ENCODE measurements at places on chromosomes 12 and 14.

- no peak for DNase-seq
Measured at GRCh38 chr14:96077983-96078624, 38.9 kb downstream of the C14orf132 start.

GRCh38 chr12:13229504-13229903 is 33.0 kb downstream of the EMP1 start:
- DNase-seq: no peak

DNA sequence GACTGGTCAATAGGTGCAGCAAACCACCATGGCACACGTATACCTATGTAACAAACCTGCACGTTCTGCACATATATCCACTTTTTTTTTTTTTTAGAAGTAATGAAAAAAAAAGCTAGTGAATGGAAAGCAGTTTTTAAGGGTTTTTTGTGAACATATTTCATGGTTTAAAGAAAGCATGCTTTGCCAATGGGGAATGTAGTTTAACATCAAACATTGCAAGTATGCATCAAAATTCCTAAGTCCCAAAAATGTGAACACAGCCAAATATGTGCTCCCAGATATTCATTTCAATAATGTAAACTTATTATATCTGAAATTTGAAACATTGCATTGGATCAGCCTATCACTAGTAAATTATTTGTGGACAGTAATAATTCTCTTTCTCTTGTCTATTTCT is 710.4 kb upstream of the FLRT2 start:
- no peak for DNase-seq

- DNase-seq: no peak
Measured at GRCh38 chr14:57435923-57436322, 45.5 kb downstream of the NAA30 start.

GRCh38 chr14:76962303-76962660 is 66.2 kb downstream of the IRF2BPL start:
- DNase-seq: no peak

GRCh38 chr14:23722675-23723074 is 86.5 kb downstream of the DHRS2 start:
- no peak for DNase-seq

DNA sequence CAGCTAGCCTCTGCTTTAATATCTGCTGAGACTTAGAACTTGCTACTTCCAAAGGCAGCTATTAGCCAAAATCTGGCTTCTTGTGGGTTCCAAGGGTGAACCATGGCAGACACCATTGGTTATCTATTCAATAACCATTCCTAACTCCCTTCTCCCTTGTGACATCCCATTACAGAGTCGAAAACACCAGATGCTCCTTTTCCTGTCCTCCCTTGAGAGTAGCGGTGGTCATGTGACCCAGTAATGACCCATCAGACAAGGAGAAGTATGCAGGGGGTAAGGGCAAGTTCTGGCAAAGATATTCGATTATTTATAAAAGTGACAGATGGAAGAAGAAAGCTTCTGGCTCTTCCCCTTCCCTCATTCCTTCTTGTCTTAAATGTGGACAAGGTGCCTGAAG is 20.1 kb downstream of the TGFB3 start:
- no peak for DNase-seq

GRCh38 chr12:6369916-6370575 is 5.3 kb downstream of the SCNN1A start:
- no peak for DNase-seq

DNA sequence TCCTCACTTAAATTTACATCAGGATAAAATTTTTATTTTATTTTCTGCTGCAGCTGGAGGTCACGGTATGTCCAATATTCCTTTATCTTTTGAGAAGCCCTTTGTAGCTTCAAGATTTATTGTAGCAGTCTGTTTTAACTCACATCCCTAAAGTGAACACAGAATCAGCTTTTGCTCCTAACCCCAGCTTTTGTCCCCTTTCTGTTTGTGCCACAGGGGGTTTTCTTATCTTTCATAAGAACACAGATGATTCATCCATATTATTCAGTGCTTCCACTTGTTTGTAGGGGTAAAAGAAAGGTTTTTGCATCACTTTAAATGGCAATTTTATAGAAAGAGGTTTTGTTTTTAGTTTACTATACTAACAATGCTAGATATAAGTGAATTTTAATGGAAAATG is 21.8 kb upstream of the PIK3C2G start:
- no peak for DNase-seq

GRCh38 chr12:75196865-75197264 is 12.8 kb downstream of the KCNC2 start:
- no peak for DNase-seq

DNA sequence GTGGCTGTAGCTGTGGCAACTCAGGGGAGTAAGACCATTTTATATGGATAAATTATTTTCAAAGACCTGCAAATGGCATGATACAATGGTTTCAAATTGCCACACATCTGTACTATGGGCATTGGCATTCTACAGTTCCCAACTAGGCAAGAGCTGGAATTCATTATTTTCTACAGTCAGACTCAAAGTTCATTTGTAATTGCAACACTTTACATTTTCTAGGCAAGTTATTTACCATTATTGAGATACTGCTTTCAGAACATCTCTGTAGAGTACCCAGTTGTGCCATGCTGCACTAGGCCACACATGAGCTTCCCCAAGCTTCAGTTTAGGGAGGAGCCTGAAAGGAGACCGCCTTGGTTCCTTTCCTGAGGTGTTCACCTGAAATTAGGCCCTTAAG is 8.0 kb upstream of the ATG14 start:
- DNase-seq: no peak

DNA sequence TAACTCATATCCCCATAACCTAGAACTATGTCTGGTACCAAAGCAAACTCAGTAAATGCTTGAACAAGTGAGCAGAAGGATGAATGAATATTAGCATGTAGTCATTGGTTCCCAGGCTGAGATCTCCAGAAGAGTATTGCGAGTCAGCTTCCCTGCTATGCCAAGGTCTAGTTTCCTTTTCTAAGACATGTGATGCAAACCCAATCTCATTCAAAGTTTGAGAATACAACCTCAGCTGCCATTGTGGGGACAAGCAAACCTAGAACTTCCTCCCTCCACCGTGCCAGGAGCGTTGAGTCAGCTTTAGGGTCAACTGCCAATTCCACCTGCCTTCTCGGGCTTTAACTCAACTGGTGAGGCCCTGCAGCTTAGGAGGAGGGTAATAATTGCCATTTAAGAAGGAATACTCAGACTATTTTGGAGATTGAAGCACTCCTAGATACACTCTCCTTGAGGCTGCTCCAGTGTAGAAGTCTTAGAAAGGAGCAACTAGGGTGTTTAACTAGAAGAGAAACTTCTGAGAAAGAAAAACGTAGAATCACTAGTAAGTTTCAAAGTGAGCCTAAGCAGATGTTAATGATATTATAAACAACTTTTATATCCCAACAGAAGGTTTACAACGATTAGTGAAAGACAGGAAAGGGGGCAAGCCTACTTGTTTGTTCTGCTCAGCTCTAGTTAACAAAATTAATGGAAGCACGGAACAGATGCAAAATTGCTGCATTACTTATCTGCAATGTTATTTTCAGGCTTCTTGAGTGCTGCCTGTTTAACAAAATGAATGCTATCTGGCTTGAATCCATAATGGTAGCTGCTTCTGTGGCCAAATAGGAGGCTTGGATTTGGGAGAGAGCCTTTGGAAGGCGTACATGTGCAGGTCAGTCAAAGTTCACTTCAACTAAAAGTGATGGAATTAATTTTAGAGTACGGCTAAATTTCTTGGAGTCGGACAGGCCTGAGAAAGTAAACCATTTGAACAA is 96.9 kb downstream of the HELB start:
- no peak for DNase-seq
